Activated naive CD4-positive, alpha-beta T cell (primary cell): ENCODE measurements at places on chromosomes 3 and 15.

DNA sequence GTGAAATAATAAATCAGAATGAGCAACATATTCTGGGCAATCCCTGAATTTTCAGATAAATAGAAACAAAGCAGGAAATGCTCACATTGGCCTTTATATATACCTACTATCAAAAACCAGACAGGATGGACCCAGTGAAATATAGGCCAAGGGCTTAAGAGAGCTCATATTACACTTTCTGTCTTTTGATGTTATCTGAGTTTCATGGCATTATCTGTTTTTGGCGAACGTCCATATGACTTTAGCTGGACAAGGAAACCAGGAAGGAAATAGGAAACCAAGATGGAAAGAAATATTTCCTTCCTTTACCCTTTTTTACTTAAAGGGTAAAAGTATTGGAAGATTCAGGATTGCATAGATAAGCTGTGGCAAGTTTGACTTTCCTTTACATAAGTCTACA, 274.8 kb downstream of the THSD4 start:
- no peak for DNase-seq

DNA sequence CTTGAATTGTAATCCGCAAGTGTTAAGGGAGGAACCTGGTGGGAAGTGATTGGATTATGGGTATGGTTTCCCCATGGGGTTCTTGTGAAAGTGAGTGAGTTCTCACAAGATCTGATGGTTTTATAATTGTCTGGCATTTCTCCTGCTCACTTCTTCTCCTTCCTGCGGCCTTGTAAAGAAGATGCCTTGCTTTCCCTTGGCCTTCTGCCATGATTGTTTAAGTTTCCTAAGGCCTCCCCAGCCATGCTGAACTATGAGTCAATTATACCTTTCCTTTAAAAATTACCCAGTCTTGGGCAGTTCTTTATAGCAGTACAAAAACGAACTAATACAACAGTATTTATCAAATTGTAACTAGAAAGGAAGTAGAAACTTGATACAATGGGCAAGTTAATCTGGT, 31.9 kb downstream of the IFT57 start:
- DNase-seq: no peak

DNA sequence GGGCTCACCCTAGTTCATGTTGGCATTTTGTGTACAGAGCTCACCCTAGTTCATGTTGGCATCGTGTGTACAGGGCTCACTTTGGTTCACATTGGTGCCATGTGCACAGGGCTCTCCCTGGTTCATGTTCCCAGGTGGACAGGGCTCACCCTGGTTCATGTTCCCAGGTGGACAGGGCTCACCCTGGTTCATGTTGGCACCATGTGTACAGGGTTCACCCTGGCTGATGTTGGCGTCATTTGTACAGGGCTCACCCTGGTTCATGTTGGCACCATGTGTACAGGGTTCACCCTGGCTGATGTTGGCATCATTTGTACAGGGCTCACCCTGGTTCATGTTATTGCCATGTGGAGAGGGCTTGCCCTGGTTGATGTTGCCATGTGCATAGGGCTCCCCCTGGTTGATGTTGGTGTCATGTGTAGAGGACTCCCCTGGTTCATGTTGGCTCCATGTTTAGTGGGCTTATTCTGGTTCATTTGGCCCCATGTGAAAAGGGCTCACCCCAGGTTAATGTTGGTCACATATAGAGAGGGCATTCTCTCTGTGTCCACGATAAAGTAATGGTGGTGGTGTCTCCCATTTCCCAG, 31.7 kb upstream of the NR2C2 start:
- DNase-seq: no peak

DNA sequence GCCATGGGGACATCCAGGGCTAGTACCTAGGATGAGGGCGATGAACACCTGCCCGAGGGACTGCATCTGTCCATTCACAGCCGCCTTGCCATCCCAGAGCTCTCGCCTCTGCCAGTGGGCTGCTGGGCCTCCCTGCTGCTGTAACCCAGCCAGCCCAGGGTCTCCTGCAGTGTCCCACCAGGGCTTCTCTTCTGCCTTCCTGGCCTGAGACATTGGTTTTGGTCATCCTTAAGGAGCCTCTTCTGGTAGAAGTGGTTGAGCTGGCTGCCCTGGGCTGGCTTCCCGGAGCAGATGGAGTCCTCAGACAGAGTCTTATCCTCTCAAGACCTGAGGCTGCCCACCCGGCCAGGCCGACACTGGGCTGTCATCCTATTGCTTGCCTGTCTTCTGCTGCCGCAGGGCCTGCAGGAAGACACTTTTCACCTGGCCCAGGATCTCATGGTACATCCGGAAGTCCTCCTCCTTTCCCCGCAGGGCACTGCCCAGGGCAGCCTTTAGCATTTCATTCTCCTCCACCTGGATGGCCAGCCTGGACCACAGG, 6.1 kb upstream of the HHATL start:
- no peak for DNase-seq

DNA sequence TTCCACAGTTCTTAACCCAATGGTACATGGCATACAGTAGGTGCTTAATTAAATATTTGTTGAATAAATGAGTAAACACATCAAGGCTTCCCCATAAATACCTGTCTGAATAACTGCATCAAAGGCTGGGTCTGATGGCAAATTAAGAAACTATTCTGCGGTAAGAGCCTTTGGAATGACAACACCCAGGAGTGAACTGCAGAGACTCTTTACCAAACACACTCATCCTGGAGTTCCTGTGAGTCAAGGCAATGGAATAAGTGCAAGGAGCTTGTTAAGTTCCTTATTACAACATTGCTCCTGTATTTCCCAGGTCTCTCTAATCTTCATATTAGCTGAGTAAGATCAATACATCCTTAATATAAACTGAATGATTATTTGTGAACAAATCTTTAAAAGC, 119.9 kb upstream of the STT3B start:
- no peak for DNase-seq

DNA sequence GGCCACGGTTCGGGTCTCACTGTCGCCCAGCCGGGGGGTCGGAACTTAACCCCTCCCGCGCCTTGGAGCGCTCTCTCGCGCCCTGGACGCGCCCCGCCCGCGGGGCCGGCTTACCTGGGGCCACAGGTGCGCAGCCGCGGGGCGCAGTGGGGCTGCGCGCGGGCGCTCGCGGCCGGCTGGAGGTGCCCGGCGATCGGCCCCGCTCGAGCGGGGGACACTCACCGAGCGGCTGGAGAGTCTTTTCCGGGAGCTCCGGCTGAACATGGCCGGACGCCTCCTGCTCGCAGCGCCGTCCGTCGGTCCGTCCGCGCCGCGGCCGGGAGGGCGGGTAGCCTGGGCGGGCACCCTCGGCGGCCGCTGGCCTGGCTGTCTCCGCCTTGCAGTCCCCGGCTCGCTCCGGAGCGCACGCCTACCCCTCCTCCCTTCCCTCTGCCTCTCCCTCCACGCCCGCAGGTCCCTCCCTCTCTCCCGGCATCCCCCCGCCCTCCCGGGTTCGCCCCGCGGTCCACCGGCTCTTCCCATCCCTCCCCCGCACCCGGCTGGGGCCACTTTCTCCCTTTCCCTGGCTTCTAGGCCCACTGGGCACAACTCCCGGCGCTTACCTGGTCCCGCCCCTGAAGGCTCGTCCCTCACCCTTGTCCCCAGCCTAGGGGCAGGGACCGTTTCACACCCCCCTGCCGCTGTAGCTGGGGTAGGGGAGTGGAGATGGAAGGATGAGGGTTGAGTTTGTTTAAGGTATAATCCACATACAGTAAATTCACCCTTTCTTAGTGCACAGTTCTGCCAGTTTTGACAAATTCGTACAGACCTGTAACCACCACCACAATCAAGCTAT, 220.1 kb upstream of the PRICKLE2 start:
- DNase-seq: no peak

GRCh38 chr3:183161552-183162336, 790 bp downstream of the LAMP3 start:
- no peak for DNase-seq

- no peak for DNase-seq
Measured at GRCh38 chr3:129621626-129622225, 15.2 kb upstream of the PLXND1 start.

DNA sequence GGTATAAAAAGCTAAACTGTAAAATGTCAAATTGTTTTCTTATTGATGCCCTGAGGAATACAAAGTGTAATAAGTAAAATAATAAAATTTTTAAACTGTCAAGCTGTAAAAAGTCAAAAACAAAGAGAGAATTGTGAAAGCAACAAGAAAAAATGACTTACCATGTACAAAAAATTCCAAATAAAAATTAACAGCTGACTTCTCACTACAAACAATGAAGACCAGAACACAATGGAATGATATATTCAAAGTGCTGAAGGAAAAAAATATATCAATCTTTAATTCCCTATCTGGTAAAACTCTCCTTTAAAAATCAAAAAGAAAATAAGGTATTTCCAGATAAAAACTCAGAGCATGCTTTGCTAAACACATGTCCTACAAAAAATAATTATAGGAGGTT, 883.5 kb downstream of the IGSF11 start:
- DNase-seq: no peak

GRCh38 chr15:39542385-39543065, 38.4 kb upstream of the THBS1 start:
- no peak for DNase-seq

DNA sequence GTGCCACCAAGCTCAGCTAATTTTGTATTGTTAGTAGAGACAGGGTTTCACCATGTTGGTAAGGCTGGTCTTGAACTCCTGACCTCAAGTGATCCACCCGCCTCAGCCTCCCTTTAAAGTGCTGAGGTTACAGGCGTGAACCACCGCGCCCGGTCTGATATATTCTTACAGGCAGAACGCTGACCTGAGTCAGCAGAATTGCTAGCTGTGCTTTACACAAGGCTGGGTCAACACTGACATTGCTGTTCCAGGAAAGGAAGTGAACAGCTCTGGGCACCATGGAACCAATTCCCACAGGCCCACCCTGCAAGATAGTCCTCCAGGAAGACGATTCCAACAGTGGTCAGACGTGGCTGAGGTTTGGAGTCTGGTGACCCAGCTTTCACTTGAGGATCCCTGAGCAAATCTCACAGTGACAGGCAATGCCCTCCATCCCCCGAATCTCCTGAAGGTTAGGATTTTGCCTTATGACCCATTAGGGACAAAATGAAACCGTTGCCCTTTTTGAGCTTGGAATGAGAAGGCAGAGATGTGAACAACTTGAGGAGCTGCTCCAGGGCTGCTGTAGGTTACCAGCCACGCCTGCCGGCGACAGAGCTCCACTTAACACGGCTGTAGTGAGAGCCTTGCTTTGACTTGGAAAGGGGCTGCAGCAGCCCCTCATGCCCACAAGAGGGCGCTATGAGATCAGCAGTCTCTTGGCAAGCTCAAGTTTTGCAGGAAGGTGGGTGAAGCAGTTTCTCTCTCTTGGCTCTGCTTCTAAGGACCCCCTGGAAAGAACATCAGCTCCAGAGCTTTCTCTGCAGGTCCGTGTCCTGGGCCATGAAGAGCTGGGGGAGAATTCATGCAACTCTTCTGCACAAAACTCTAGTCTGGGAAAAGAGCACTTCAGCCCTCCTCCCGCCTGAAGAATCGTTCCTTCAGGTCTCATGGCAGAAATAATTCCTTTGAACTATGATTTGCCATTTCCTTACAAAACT, 74.1 kb downstream of the SENP2 start:
- DNase-seq: peak; percentile 30

GRCh38 chr3:14822134-14822533, 3.4 kb downstream of the FGD5 start:
- DNase-seq: no peak

- no peak for DNase-seq
Measured at GRCh38 chr3:73255609-73256029, 194.2 kb downstream of the EBLN2 start.

GRCh38 chr3:53243165-53243564, 12.7 kb downstream of the TKT start:
- no peak for DNase-seq

- DNase-seq: no peak
Measured at GRCh38 chr15:101702077-101702476, 22.2 kb downstream of the TARS3 start.

DNA sequence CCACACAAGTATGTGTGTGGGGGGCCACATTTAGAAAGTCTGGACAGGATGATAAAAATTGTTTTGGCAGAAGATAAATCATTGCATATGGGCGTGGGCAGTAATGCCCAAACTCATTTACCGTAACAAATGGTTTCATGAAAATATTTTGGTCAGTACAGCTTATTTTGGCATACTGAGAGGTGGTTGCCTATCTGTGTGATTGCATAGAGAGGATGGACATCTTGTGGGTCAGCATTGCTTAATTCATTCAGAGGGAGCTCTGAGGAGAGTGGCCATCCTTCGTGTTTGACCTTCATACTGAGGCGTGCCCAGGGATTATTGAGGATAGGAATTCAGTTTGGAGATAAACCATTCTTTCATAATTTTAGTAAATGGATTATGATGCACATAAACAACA, 162.5 kb downstream of the GAP43 start:
- DNase-seq: no peak

- no peak for DNase-seq
Measured at GRCh38 chr3:192237992-192238608, 489.2 kb downstream of the FGF12 start.

DNA sequence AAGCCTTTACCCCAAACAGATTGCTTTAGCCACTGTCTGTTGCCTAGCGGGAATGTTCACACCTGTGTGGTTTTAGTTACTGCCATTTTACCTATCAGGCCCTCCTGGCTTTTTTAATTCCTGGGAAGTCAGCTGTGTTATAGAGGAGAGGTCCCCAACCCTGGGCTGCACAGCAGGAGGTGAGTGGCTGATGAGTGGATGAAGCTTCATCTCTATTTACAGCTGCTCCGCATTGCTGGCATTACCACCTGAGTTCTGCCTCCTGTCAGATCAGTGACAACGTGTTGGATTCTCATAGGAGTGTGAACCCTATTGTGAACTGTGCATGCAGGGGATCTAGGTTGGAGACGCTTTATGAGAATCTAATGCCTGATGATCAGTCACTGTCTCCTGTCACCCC, 127.0 kb downstream of the MBNL1 start:
- no peak for DNase-seq

GRCh38 chr3:56200251-56200650, 268.0 kb downstream of the ERC2 start:
- DNase-seq: no peak

DNA sequence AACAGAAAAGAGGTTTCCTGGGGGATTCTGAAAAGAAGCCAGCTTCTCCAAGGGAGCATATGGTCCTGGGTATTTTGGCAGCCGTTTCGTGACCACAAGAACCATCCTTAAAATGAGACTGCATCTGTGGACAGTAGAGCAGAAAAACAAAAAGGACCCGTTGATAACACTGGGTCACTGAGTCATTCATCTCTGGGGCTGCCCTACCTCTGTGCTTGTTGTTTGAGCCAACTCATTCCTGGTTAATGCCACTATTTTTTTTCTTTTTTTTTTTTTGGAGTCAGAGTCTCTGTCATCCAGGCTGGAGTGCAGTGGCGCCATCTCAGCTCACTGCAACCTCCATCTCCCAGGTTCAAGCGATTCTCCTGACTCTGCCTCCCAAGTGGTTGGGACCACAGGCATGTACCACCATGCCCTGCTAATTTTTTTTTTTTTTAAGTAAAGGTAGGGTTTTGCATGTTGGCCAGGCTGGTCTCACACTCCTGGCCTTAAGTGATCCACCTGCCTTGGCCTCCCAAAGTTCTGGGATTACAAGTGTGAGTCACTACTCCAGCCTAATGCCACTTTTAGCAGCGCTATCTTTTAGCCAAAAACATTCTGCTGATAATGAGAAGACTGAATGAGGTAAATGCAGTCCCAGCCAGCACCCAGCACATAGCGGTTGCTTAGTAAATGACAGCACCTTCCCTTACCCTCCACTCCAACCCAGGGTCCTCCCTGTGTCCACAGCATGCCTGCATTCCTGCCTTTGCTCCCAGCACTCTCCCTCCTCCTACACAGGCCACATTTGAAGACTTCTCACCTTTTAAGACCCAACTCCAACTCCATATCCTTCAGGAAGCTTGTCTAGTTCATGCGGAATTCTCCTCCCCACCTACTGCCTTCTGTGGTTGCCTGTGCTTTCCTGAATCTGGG, 9.1 kb upstream of the ISL2 start:
- DNase-seq: no peak
